NCI-H1436 (cell line): ENCODE measurements at places on chromosomes 11 and 22.

DNA sequence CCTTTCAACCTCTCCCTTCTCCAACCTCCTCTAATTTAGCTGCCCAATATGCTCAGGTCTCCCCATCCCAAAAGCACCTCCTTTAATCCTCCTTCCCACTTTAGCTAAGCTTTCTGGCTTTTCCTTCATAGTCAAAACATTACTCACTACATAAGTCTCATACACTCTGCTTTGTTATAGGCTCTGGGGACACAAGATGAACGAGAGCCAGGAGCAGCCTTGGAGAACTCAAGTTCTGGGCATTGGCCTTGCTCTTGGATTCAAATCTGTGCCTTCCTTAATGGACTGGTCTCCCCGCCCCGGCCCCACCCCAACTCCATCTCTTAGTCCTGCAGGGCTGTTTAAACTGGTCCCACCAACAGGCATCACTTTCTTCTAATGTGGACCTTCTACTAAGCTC, 11.4 kb upstream of the HPX start:
- DNase-seq: no peak

DNA sequence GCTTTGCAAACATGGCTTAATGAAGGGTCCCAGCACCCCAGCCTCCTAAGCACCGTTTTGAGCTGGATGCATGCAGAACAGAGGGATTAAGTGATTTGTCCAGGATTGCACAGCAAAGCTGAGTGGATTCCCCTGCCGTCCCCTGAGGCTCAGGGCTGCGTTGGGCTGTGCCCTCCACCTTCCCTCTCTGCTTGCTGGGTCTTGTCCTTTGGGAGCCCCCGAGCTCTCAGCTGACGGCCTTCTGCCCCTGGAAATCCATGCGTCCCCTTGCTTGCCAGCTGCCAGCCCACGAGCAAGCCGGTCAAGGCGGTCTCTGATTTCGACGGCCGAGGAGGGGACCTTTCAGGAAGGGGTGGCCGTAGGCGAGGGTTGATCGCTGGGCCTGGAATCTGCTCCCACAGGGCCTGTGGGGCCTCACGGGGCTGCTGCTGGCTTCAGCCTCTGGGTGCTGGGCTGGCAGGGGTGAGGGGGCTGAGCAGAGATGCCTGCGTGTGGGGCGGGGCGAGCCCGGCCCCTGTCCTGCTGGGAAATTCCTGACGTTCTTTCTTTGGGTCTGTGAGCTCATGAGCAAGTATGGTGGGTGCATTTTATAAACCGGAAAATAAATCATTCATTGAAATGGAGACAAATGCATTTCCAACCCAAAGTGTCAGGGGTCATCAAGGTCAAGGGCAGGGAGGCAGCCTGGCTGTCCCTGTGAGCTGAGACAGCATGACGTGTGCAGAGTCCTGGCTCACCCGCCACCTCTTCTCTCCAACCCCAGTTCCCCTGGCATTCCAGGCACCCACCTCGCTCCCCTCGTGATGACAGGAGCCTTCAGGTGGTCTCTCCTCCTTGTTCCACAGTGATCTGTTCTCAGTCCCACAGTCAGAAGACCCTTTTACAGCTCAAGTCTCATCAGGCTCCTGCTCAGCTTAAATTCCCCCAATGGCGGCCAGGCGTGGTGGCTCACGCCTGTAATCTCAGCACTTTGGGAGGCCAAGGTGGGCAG, 28.1 kb downstream of the FGF4 start:
- DNase-seq: no peak

GRCh38 chr11:25993016-25993415, 338.9 kb upstream of the ANO3 start:
- DNase-seq: no peak

DNA sequence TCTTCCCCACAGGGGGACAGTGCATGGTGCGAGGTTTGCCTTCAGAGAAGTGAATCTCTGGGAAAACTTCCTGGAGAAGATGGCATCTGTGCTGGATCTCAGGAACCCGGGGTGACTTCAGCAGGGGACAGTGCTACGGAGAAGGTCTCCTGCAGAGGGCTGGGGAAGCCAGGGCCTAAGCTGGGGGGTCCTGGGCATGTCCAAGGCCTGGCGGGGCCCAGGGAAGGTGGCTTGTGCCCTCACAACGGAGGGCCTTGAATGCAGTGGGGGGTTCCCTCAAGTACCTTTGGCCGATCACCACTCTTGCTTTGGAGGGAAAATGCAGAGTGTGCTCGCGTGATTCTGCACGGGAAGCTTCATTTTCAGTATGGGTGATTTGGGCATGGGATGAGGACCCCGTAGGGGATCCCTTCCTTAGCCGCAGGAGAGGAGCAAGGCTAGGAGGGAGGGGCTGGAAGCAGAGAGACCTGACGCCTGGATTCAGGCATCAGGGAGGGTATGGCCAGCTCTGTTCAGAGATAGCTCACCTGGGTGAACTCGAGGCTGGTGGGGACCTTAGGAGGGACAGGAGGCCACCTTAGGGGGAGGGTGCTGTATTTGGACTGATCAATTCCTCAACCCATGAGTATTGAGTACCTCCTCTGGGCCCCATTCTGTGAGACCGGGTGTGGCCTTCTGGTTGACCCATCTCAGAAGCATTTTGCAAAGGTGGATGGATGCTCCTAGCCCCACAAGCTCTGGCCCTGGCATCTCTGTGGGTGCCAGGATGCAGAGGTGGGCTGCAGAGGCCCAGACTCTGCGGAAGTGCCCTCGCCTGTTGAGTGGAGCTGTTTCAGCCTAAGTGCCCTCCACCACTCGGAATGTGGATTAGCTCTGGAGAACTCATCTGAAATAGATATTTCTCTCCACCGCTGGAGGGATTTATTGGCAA, 529.4 kb downstream of the TBC1D22A start:
- DNase-seq: no peak

DNA sequence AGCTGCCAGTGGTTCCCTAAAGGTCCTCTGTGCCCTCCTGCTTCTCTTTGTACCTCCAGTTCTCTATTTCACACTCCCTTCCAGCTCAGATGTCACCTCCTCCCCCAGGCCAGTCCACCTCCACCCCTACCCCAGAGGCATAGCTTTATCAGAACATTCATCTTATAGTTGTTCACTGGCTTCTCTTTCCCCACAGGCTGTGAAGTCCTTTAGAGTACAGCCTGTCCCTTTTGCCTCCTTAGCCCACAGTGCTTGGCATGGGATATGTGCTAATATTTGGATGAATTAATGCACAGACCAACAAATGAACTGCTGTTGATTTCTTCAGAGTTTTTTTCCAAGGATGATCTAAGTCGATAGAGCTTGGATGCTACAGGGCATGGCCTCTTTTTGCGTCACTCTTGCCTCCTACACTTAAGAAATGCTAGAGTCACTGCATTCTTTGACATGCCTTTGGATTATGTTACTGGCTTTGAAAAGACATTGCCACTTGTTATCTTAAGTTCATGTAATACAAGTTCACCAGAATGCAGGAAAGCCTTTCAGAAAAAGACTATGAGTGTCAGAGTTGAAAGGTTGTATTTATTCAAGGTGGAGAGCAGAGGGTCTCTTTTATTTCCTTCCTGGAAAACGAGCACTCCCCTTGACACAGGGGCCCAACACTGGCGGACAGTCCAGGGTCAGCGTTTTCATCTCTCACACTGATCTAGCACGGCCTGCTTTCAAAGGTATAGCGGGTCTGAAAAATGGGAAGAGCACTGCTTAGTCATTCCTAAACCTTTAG, 75.7 kb downstream of the PISD start:
- DNase-seq: no peak

GRCh38 chr11:27618281-27618915, 81.9 kb downstream of the BDNF start:
- no peak for DNase-seq

DNA sequence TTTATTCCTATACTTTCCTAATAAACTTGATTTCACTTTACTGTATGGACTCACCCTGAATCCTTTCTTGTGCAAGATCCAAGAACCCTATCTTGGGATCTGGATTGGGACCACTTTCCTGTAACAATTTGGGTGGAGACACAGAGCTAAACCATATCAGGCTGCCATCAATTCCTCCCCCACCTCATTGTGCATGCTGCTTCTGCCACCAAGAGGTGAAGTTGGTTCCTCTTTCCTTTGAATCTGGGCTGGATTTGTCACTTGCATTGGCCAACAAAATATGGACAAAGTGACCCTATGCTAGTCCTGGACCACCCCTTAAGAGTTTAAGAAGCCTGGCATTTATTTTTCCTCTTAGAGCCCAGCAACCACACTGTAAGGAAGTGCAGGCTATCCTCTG, 39.4 kb upstream of the CEP295 start:
- DNase-seq: no peak

- DNase-seq: no peak
Measured at GRCh38 chr22:49719046-49719445, 108.6 kb downstream of the BRD1 start.

- no peak for DNase-seq
Measured at GRCh38 chr22:40180403-40180802, 2.7 kb downstream of the TNRC6B start.

DNA sequence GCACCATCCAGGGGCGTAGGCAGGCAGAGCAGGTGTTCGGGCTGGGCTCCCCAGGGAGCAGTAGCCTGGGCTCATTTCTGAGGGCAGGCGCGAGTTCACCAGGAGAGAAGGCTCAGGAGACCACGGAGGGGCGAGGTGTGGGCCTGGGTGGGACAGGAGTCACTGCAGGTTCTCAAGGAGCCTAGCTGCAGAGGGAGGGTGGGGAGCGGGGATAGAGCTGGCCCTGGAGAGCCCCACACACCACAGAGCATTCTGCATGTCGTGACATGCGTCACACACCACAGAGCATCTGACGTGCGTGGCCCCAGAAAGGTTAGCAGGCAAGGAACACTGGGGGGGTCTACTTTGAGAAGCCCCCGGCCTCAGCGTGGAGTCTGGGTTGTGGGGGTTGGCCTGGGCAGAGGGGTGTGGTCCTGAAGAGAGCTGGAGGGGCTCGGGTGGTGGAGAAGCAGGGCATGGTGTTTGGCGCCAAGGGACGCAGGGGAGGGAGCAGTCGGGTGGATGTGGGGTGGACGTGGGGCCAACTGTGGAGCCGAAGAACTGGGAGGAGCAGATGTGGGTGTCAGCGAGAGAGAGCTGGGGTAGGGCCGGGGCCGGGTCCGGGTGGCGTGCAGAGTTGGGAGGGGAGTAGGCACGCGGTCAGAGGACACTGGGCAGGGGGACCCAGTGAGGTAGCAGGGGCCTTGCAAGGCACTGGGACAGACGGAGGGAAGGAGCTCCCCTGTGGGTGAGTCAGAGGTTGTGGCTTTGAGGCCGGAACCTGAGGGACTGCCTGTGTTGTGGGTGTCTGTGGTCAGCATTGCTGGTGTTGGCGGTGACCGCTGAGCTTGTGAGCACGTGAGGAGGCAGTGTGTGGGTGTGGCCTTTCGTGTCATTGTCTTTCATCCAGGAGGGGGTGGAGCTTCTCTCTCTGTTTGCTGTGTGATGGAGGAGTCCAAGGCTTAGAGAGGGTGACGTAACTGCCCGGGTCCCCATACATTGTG, 25.5 kb downstream of the CTTN start:
- DNase-seq: no peak

- no peak for DNase-seq
Measured at GRCh38 chr11:11708256-11708655, 86.5 kb upstream of the GALNT18 start.

GRCh38 chr11:66719111-66719872, 9.7 kb downstream of the SPTBN2 start:
- no peak for DNase-seq

DNA sequence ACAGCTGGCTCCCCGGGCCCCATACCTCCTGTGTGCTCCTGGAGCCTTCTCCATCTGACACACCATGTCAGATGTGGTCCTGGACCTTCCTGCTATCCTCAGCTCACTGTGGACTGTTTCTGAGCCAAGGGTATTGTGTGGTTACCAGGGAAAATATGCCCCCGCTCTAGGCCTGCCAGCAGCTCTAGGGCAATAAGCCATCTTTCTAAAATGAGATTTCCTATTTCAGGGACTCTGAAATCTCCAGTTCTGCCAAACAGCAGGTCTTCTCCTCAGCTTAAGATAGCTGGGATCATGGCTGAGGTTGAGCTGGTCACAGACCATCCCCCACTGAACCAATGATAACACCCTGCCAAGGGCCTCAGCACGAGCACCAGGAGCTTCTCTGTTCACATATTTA, 227.6 kb downstream of the ST3GAL4 start:
- DNase-seq: no peak

DNA sequence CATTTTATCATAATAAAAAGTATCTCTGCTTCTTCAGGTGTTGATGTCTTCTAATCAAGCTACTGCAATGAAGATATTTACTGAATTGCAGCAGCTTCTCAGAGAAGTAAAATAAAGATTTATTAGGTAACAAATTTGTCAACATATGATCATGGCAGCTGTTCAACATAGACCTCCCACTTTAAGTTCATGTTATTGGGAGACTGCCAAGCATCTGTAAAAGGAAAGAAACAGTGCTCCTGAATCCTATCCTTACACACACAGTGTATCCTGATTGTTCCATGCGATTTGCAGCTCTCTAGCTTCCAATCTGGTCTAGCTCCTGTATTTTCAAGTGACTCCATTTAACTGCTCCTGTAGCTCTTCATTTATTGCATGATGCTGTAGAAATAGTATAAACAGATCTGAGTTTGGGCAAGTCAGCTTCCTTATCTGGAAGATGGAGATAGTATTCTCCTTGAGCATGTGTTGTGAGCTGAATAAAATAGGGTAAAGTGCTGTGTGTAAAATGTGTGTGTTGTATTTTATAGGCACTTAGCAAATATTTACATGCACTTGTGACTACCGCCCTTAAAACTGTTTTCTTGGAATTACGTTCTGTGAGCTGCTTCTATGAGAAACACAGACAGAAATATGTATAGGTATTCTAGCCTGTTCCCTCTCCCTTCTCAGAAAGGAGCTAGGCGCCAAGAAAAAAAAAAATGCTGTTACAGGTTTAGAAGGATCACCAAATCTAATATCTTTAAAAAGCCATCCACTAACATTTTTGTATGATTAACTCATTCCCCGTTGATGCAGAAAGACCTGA, 290.6 kb downstream of the JRKL start:
- DNase-seq: no peak

- no peak for DNase-seq
Measured at GRCh38 chr22:22856364-22856763, 31.3 kb upstream of the IGLL5 start.
